Activated CD4-positive, alpha-beta T cell treated with anti-CD3 and anti-CD28 coated beads, Interleukin-2, amount 10 ng/mL, durations not matched to agents 24 days and 14 days (primary cell): ENCODE measurements at places on chromosomes 11 and 22. TPM values are rescaled to one million over a fixed set of nuclear protein-coding genes. Genes with fewer than 3 reads are reported as not detected.
A peak's percentile ranks its signal among the peaks of the same experiment; 100 is the strongest.

PPP1CA gene
- 251 and 252 TPM in 2 replicates for total RNA-seq

DNA sequence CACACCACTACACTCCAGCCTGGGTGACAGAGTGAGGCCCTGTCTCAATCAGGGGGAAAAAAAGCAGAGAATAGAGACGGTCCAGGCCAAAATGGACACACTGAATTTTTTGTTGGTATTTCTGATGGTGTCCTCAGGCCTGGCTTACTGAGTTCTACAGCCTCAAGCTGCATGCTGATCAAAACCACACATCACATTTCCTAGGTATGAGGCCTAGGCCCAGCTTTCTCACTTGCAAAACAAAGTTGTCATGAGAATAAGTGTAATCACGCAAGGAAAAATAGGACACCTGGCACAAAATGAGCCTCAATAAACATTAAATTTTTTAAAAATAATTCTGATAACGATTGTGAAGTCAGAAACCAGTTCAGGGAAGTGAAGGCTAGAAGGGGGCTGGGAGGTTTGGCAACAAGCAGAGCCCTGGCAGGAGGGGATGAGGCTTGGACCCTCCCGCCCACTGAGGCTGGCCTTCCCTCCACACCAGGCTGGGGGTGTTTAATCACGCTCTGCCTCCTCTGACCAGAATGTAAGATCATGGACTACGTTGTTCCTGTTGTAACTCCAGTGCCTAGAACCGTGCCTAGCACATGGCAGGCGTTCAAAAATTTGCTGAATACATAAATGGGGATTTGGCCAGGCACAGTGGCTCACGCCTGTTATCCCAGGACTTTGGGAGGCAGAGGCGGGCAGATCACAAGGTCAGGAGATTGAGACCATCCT is 18.1 kb downstream of the PACSIN2 start:
- DNase-seq: no peak

- no peak for DNase-seq
These were observed 9.4 kb upstream of the FANCF start for GRCh38 chr11:22634897-22635629.

DNA sequence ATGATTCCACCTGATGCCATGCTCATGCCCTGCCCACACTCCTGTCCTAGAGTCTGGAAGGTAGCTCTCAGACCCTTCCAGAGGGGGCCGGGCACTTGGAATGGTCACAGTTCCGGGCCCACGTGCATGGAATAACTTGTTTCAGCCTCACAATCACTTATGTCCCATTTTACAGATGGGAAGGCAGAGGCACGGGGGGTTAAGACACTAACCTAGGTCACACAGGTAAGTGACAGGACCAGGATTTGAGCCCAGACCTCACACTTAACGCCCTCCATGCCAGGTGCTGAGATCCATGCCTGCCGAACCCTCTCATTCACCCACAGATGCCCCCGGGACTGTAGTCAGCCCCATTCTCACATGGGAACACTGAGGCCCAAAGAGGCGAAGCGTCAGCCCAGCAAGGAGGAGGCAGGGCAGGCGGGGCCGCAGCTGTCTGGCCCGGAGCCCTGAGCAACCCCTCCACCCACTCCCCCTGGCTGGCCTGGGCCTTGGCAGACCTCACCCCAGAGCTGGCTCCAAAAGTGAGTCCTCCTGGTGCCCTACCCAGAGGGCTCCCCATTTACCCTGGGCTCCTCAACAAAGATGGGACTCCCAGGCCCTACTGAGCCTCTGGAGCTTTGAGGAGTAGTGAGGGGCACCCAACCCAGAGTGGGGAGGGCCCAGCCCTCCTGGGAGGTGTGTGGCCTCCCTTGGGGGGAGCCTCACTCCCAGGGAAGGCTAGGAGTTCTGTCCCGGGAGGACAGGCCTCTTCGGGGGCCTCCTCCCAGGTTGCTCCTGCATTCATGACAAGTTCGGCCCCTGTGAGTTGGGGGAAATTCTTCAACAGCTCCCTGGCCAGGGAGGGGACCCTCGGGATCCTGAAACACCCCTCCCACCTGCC is 2.4 kb upstream of the ALDH3B1 start:
- no peak for DNase-seq

DNA sequence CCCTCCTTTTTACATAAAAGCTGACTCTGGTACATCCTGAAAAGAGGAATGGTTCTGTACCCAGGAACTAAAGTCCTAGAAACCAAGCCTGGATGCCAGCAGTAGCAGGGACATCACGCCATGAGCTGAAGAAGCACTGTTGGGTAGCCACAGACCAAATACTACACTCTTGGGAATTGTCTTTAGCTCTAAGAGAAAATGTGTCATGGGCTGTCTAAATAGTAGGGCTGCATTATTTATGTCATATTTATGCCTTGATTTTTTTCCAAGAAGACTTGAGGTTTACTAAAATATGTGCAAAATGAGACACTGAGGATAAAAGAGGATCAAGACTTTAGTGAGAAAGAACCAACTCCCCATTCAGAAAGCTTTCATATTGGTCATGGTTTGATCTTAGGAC is 213.6 kb downstream of the RAB38 start:
- peak; percentile 10 for DNase-seq

MS4A3 gene
- not detected in 2 replicates for total RNA-seq

SMIM35 gene
- 0.14 and 0.28 TPM in 2 replicates for total RNA-seq
